Epithelial cell of esophagus (primary cell): ENCODE measurements at places on chromosomes 1 and 21.

GRCh38 chr1:24502709-24503058 is at the start of gene RCAN3:
RCAN3 (plus strand) TSS chr1:24502836; CDS start chr1:24514373, 11,537 bp downstream.
- peak; percentile 92 for DNase-seq

GRCh38 chr21:41979751-41980369 is 26.0 kb upstream of the C2CD2 start:
- DNase-seq = no peak

GRCh38 chr1:145845514-145846161 is at the start of gene NUDT17:
NUDT17 (plus strand) TSS chr1:145845630; CDS start chr1:145845641, 11 bp downstream.
- DNase-seq = peak; percentile 70

DNA sequence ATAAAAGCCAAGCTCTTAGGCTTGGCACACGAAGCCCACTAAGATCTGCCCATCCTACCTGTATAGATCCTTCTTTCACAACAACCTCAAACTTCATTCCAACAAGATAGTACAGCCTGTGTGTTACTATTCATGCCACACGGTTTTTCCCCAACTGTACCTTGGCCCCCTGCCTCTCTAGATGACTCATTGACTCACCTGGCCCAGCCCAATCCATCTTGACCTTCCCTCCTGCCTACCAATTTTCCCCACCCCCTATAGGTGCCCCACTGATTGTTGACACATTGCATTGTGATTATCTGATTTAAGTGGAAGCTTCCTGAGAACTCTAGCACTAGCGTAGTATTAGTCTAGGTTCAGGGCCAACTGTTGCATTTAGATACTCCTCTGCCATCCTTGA is 2.0 kb upstream of the CD101 start:
- DNase-seq = no peak

DNA sequence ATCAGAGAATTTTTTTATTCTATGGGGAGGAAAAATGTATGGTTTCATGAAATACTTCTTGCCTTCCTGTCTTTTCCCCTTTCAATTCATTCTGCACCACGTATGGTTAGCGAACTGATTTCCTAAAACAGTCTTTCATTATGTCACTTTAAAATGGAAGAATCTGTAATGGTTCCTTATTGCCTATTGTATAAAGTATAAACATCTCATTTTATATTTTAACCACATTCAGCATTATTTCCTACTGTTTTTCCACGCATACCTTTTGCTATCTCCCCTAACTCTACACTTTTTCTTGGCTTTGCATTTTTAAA is 232.3 kb upstream of the B3GALT2 start:
- DNase-seq = no peak

- DNase-seq = peak; percentile 90
Measured at GRCh38 chr1:228417483-228418203, 982 bp upstream of the TRIM17 start.

GRCh38 chr1:174818951-174819350 is 180.8 kb upstream of the CACYBP start:
- DNase-seq = peak; percentile 93

DNA sequence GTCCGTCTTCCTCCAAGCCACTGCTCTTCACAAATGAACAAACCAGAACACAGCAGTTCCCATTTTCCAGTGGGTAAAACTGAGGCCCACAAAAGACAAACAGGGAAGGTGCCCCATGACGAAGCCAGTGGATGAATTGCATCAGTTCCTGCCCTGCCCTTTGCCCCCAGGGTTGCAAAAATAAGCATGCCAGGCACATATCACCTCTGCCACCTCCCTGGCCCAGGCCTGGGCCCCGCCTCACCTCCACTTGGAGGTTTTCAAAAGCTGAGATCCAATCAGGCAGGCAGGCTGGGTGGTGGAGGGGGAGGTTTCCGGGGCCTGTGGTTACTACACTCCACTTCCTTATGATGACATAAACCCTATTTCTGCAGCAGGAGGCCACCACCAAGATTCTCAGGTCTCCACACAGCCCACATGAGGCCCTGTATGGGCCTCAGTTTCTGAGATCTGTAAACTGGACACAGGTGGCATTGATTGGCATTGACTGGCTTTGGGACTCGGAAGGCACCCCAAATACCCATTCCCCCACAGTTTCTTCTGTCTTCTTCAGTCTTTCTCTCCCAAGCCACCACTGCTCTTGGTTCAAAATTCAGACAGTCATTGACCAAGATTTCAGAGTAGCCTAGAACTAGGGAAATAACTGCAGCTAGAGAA is 4.1 kb downstream of the KIF21B start:
- peak; percentile 75 for DNase-seq

DNA sequence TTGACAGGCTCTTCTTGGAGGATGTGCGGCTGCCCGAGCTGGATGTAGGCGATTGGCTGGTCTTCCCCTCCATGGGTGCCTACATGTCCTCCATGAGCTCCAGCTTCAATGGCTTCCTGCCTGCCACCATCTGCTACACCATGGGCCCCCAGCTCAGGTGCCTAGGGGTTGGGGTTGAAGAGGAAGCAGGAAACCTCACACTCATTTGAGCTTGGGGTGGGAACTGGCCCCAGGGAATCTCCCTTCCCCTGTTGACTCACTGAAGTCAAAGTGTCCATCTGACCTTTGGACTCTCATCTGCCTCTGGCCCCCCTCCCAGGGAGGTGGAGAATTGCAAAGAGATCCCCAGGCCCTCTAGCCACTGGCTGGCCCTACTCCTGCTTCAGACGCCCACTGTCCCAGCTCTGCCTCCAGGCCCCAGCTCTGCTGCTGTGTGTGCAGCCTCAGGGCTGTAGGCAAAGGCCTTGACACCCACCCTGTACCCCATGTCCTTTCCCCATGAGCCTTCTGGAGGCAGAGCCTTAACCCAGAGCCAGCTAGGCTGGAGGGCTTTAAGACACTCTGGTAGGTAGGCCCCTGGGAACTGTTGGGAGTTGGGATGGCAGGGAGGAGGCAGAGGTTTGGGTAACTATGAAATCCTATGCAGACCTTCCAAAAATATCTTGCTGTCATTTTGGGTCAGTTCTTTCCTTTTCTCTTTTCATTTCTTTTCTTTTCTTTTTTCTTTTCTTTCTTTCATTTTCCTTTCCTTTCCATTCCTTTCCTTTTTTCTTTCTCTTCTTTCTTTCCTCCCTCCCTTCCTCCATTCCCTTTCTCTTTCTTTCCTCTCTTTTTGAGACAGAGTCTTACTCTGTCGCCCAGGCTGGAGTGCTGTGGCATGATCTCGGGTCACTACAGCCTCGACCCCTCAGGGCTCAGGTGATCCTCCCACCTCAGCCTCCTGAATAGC is 66.9 kb upstream of the TINAGL1 start:
- no peak for DNase-seq
